ENCODE measurements at places on chromosomes 11 and 22. TPM values are rescaled to one million over a fixed set of nuclear protein-coding genes. Genes with fewer than 3 reads are reported as not detected.

DNA sequence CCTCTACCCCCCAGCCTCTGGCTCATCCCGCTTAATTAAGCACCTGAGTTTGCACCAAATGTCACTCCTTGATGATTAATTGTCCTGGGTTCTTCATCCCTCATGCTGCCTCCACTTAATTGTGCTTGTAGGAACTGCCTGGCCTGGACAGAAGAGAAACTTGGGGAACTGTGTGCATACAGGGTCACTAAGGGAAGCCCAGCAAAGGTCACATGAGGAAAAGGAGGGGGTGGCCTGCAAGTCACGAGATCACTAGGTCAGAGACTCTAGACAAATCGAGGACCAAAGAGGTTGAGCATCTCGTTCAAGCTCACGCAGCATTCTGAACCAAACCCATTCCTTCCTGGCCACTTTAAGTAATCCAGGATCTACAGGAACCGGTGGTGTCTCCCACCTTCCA lies 75.8 kb downstream of the PDE2A start:
- no peak for DNase-seq
- H3K4me3 ChIP-seq, result no peak overlapping the region
- no peaks in the 10 kb centered on the region for H3K36me3 ChIP-seq
- peaks cover 11% of the 10 kb centered on the region for H3K27me3 ChIP-seq

SLC22A25 gene
- total RNA-seq, result not detected

SFI1 gene
- 136 TPM for total RNA-seq

DNA sequence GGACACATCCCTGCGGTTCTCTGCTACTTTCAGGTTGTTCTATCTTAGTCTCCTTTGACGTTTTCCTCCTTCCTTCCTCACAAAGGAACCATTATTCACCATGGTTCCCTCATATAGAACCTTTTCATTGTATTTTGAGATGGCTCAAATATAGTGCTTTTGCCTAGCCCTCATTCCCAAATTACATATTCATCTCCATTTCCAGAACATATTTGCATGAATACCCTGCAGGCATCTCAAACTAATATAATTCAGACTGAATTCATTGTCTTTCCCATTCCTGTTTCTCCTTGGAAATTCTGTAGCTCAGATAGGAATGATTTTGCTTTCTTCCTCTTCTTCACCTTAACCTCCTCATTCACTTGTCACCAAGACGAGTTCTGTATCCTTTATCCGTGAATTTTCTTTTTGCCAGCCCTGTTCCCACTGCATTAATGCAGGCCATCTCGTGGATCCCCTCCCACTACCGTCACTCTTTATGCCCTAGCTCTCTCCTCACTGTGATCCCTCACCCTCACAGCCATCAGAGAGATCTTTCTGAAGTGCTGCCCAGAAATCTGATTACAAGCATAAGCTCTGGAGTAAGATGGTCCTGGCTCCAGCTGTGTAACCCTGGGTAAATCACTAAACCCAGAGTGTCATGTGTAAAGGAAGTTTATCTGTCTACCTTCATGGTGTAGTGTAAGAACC lies 23.3 kb downstream of the PIWIL4 start:
- no peak overlapping the region for H3K27ac ChIP-seq
- DNase-seq, result no peak
- H3K36me3 ChIP-seq, result no peaks in the 10 kb centered on the region
- H3K27me3 ChIP-seq, result no peaks in the 10 kb centered on the region

DNA sequence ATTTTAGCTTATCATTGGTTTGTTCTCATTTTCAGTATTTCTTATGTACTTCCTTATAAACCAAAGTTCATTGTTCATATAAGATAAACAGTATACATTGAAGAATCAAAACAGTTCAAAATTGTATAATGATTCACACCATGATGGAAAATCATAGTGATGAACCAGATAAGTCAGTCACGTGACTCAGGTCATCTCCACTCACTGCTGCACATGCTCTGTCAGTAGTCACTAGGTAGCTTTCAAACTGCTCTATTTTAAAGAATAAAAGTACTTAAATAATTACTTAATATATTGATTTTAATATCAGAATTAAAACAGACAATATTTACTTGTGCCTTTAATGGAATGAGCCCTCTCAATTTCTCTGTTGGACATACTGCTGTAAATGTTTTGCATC lies 37.5 kb downstream of the PDHX start:
- no peaks in the 10 kb centered on the region for H3K4me1 ChIP-seq
- no peak overlapping the region for H3K27ac ChIP-seq
- peaks cover 15% of the 10 kb centered on the region for H3K36me3 ChIP-seq
- no peak for DNase-seq
- H3K4me3 ChIP-seq, result no peak overlapping the region
